ENCODE measurements at places on chromosomes 4 and X. TPM values are rescaled to one million over a fixed set of nuclear protein-coding genes. Genes with fewer than 3 reads are reported as not detected.

DNA sequence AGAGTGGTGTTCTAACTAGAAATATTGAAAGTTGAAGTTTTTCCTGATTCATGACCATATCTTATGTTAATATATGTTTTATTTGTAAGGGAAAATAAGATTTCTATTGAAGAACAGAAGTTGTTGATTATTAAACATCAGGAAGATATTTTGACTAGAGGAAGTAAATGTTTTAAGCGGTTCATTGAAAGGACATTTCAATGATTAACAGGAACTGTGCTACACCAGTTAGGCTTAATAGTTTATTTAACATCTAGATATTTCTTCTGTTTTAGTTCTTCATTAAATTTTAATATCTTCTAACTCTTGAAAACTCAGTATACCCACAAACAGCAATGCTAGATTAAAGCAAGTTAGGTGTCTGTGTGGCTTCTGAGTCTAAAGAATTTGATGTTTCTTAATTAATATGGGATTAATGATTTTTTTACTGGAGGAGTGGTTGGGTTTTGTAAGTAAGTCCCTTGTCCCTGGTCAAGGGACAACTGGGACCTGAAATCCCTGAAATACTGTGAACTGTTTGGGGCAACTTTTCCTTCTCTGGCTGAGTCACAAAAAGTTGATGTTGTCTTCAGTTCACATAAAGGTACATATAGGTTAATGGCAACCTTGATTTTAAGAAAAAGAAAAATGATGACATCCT lies 42.9 kb upstream of the CYP4V2 start:
- no peak for DNase-seq

- no peak for DNase-seq
Observed at GRCh38 chrX:3994315-3994714, 280.9 kb upstream of the PRKX start.

Gene ARAP2
- total RNA-seq: 41.1 TPM

DNA sequence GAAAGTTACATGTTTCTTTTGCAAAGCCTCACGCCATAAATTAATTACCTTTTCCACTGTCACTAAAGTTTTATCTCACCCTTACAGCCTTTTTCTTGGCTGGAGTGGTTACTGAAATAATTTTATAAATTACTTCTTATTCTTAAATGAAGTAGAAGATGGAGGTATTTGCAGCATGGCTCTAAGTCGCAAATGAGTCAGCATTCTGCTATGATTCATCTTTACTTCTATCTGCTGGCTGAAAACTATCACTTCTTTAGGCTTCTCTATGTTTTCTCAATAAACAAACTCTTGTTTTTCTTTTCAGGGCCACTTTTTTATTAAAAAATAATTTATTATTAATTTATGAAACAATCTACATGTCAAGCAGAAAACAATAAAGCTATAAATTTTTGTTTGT lies 210.2 kb upstream of the GYPA start:
- no peak for DNase-seq

All from tongue (tissue), 3 donors.